ENCODE measurements at places on chromosomes 1 and 21.

DNA sequence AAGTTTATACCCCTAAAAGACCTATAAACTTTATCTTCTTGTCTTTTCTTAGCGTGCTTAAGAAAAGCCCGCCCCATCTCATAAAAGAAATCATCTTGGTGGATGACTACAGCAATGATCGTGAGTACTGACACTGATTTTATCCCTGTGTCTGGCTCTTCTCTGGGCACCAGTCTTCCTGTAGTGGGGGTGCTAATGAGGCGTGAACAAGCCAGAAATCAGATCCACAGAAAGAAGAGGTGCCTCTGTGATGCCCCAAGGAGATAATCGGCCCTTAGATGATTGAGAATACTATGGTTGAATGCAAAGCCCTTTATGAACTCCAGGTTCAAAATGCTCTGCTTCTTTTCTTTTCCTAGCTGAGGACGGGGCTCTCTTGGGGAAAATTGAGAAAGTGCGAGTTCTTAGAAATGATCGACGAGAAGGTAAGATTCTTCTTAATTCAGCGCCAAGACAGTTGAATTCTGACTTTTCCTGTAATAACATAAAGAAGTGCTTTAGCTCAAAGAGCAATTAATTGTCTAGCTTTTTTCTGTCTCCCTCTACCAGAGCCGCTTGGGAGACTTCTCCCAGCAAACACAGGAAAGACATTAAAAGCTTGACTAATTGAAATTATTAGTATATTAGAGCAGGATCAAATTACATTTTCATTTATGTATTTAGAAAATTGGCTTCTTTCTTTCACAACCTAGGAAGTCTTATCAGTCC lies 169.4 kb downstream of the GALNT2 start:
- no peak for DNase-seq

- DNase-seq = no peak
Observed at GRCh38 chr1:8597455-8597854, 220.0 kb downstream of the RERE start.

- no peak for DNase-seq
Observed at GRCh38 chr1:67611846-67612245, 73.2 kb upstream of the GADD45A start.

- no peak for DNase-seq
Observed at GRCh38 chr1:35555601-35556477, 1.4 kb downstream of the KIAA0319L start.

- DNase-seq = no peak
Observed at GRCh38 chr1:162605225-162605927, 26.9 kb upstream of the DDR2 start.

GRCh38 chr1:229470406-229471043 lies 36.6 kb upstream of the ACTA1 start:
- no peak for DNase-seq

DNA sequence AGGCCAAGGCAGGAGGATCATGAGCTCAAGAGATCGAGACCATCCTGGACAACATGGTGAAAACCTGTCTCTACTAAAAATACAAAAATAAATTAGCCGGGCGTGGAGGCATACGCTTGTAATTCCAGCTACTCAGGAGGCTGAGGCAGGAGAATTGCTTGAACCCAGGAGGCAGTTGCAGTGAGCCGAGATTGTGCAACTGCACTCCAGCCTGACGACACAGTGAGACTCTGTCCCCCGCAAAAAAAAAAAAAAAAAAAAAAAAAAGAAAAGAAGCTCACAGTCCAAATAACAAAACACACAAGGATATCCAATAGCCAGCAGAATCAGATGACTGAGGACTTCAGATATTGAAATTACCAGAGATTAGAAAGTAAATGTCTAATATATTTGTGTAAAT lies 11.8 kb downstream of the AHCTF1 start:
- DNase-seq = no peak

- no peak for DNase-seq
Observed at GRCh38 chr1:82972841-82973553, 1025.9 kb downstream of the TTLL7 start.

DNA sequence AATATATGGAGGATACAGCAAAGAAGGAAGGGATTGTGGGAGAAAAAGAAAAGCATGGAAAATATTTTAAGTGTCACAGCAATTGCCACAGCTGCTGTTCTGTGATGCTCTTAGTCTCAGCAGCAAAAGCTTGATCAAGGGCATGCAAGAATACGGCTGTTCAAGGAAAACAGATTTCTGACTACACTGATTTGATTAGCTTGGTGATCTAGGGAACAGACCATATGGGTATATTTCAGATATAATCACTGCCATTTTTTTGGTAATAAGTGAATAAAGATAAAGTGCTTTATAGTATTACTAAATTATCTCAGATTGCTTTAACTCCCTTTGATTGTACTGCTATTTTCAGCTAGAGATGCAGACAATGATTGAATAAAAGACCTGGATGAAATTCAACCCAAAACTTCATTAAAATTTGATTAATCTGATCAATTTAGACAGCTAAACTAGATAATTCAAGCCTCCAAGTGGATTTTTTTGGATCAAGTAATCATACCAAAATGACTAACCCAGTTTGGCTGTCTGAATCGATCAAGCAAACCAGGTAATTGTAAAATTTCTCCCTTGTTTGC lies 33.3 kb upstream of the LYPLAL1 start:
- DNase-seq = no peak

GRCh38 chr1:6652986-6653385 lies 28.3 kb downstream of the THAP3 start:
- no peak for DNase-seq

GRCh38 chr1:17765444-17766411 lies 10.6 kb downstream of the ACTL8 start:
- DNase-seq = no peak

DNA sequence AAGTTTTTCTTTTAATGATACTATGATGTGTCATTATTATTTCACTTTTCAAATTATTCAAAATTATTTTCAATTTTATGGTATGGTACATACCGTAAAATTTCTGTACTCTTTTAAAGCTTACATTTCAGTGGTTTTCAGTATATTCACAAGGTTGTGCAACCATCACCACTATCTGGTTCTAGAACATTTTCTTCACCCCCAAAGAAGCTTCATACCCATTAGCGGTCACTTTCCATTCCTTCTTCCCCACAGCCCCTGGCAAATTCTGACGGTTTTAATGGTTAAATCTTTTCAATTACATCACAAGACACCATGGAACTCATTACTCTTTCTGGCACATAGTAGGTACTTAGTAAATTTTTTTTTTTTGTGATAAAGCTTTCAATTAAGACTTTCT lies 22.8 kb upstream of the ATP5PO start:
- DNase-seq = no peak

GRCh38 chr1:21397813-21398188 lies 42.1 kb upstream of the NBPF3 start:
- peak; percentile 23 for DNase-seq

DNA sequence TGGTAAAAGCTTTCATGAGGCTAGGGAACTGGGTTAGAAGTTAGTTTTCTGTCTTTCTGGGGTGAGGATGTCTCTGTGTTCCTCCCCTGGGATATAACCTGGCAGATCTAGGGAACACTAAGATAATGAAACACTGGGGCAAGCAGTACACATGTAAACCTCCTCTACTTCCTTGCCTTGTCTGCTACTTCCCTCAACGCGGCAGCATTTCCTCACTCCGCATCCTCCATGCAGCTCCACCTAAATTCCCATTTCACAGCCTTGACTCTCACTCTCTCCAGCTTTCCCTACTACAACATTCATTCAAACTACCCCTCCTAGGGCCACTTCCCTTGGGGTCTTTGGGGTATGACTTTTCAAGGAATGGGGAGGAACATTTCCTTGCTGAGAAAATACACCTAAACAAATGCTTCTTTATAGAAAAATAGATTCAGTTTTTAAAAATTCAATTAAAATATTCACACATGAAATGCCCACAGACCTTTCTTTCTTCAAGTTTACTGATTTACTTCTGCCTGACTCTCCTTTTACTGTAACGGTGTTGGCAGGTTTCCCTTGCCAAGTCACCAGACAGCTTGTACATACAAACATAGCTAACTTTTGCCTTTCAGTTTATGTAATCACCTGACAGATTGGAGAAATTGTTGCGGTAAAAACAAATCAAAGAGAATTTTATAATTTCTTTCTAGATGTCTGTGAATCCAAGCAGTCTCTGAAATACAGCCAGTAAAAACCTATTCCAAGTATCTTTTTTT lies 90.1 kb downstream of the TNFSF18 start:
- no peak for DNase-seq

DNA sequence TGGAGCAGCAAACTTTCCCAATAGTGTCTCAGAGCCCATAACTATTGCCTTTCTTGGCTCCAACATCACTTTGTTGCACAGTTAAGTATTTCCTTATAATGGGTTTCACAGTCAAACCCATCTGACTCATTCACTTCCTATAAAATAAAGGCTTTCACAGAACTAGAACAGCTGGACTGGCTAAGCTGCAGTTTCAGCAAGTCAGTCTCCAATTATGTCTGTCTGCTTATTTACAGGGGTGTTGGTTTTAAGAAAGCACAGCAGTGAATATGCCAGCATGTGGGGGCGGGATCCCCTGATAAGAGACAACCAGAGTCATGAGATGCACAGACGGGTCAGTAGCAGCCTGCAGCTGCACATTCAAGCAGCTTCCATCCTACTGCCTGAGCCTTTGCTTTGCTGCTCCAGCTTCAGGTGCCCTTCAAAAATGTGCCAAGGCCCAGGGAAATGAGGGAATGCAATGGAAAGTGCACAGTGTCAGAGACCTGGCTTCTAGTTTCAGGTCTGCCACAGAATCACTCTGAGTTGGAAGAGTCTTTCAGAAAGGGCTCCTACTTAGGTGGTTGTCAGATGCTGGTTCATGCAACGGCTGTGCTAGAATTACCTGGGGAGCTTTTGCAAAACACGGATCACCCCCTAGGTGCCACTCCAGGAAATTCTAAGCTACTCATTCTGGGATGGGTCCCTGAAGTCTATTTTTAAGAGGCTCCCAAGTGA lies 24.8 kb downstream of the RNF19B start:
- no peak for DNase-seq

DNA sequence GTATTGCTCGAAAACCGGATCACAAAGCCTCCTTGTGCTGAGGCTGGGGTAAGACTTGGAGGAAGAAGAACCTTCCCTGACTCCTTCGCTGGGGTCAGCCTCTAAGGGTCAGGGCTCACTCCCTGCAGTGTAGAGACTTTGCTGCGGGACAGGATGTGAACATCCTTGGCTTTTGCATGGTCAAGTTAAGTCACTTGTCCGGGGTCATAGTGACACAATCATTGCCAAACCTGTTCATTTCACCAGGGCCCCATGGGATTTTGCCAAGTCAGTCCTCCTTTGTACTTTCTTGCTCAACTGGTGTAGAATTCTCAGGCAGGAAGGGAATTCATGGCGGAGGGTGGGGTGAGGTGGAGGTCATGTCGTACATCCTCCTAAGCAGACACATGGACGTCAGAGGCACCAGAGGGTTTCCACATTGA lies 24.7 kb upstream of the IL10 start:
- DNase-seq = no peak

GRCh38 chr21:43603641-43604504 lies 55.4 kb downstream of the HSF2BP start:
- no peak for DNase-seq

- DNase-seq = no peak
Observed at GRCh38 chr1:41792485-41792770, 126.3 kb downstream of the HIVEP3 start.

DNA sequence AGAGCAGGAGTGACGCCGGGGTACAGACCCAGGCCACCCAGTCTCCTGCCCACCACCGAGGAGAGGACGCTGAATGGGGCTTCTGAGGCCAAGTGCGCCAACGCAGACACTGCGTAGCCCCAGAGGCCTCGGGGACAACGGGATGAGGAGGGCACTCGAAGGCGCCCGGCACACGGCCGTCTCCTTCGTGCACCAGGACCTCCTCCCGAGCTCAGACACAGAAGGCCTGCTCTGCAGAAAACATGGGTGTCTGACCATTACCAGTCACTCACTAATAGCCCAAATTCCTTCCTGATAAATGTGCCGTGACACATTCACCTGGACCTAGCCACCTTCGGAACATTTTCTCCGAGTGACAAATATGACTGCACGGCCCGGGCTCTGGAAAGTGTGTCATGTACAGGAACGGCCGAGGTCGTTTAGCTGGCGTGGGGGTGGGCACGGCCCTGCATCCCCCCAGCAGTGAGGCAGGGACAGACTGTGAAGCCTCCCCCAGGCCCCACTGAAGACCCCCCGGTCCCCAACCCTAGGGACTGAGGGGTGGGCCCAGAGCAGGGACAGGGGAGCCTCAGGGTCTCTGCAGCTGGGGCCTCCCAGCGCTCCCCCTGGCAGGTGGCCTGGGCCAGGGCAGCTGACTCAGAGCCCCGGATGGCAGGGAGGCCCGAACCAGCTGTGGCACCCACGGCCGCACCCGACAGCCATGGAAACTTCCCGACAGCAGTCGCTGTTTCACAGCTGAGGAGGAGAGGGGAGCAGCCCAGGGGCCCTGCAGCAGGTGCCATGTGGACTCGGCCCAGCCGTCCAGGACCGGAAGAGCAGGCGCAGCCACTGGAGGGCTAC lies 16.7 kb upstream of the COL6A2 start:
- DNase-seq = no peak

DNA sequence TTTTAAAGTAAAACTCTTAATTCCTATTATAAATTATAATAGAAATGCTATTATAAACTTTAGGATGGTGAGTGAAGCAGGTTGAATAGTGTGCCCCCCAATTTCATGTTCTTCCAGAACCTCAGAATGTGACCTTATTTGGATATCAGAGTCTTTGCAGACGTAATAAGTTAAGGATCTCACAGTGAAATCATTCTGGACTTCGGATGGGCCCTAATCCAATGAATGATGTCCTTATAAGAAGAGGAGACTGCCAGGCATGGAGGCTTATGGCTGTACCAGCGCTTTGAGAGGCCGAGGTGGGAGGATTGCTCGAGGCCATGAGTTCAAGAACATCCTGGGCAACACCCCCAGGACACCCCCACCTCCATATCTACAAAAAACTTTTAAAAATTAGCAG lies 9.4 kb upstream of the MT1HL1 start:
- no peak for DNase-seq

DNA sequence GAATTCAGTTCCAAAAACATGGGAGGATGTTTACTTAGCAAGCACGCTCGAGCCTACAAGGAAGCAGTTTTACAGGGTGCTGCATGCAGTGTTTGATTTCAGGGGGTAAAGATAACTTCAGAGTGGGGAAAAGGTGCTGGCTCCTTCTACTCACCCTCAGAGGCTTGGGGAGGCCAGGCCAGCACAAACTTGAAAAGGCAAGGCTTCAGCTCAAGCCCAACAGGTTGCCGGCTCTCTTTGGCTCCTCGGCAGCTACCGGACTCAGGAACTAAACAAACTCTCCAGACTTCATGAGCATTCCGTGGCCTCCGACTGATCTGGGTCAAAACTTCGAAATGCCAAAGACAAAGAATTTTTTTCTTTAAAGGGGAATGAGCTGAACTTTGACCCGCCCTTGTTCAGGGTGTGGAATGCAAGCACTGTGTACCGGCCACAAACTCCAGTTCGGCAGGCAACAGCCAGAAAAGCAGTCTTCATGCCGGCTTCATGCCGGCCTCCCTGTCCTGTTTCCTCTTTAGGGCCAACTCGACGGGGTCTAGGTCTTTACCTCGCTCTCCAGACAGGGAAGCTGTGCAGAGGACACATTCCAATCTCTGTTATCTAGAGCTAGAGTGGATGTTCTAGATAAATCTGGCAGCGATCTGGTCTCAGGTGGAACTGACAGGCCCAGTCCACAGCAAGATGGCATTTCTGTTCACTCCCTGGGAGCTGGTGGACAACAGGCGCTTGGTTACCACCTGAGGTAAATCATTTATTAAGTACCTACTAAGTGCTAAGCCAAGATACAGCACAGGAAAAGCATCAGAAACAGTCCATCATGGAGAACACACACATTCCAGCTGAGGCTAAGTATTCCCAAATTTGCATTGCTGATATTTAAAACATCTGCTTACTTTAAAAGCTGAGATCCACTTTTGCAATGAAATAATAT lies 75.0 kb downstream of the CD46 start:
- no peak for DNase-seq

- no peak for DNase-seq
Observed at GRCh38 chr1:212317916-212318315, 32.7 kb downstream of the PPP2R5A start.

Measured in CD4-positive, alpha-beta T cell treated with Interleukin-6 for 4 hours (primary cell).